ENCODE measurements at places on chromosomes 4 and X. TPM values are rescaled to one million over a fixed set of nuclear protein-coding genes. Genes with fewer than 3 reads are reported as not detected.

GRCh38 chr4:5078009-5078408 lies 26.7 kb downstream of the STK32B start:
- no peaks in the 10 kb centered on the region for H3K27me3 ChIP-seq
- H3K36me3 ChIP-seq: no peaks in the 10 kb centered on the region
- H3K27ac ChIP-seq: no peak overlapping the region
- no peak overlapping the region for H3K4me3 ChIP-seq
- no peaks in the 10 kb centered on the region for H3K4me1 ChIP-seq

DNA sequence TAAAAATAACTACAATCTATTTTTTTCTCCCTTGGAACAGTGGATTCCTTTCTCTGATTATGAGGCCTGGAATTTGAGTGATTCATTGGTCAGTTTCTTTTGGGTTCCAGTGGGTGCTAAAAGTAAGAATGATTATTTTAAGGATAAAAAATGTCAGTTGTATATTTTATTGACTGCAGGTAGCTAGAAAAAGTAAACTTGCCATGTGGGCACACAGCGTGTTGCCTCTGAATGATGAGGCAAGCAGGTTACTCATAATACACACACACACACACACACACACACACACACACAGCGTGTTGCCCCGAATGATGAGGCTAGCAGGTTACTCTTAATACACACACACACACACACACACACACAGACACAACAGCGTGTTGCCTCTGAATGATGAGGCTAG lies 13.8 kb downstream of the GALNT7 start:
- no peak for DNase-seq
- no peaks in the 10 kb centered on the region for H3K36me3 ChIP-seq
- H3K27ac ChIP-seq: no peak overlapping the region
- H3K4me3 ChIP-seq: no peak overlapping the region

DNA sequence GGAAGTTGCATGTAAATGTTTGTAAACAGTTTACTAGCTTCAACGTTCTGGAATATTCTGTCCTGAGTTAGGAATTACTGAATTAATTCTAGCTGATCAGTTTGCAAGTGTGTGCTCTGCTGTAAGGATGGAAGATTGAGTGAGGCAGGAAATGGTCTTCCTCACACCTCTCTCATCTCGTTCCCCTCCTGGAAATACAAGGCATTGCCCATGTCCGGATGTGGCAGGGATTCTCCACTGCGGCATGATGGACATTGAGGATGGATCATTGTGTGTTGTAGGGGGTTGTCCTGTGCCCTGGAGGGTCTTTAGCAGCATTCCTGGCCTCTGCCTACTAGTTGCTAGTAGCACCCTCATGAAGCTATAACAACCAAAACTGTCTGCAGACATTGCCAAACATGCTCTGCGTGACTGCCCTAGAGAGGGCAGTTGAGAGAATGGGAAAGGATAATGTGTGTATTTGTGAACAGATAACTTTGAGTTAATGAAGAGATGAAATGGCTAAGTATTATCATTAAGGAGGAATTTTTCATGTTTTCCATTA lies 12.6 kb downstream of the CA5B start:
- DNase-seq: no peak
- no peaks in the 10 kb centered on the region for H3K36me3 ChIP-seq
- no peaks in the 10 kb centered on the region for H3K4me1 ChIP-seq
- H3K27ac ChIP-seq: peak overlapping the region; percentile 64
- no peak overlapping the region for H3K4me3 ChIP-seq

DNA sequence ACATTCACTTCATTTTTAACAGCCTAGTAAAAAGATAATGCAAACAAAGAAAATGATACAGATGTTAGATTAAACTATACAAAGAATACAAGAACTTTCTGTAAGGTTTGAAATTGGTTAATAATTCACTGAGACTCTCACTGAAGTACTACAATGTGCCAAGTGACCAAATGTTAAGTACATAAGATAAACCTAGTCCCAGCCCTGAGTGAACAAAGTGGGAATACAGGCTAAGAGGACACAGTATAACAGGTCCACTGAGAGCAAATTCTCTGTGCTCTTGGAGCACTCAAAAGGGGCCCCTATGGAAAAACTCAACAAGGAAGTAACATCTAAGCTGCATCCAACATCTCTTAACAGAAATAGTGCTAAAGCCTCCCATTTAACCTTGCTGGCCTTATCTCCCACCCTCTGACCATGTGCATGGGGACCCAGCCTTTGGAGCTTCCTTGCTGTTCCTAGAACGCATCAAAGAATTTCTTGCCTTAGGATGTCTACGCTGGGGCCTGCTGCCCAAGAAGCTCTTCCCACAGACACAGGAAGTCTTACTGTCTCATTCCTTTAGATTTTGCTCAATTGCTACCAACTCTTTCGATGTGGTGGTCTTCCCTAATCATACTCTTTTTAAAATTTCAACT lies 113.4 kb downstream of the ZAR1 start:
- no peak for DNase-seq
- no peaks in the 10 kb centered on the region for H3K27me3 ChIP-seq
- no peak overlapping the region for H3K4me3 ChIP-seq
- H3K36me3 ChIP-seq: peaks cover 12% of the 10 kb centered on the region

DNA sequence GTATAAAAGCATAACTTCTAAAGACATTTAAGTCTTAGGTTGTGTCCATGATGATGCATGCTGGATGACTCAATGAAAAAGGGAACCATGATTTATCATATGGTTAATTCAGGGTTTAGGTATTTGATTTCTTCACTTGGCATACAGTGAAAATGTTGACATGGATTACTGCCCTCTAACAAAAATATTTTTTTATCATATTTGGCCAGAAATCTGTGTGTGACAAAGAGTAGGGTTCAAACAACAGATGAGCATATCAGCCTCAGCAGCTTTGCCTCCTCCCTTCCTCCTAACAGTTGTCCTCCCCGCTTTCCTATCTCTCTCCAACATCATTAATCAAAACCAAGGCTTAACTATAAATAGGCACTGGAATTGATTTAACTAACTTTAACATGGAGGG lies 46.3 kb downstream of the ARHGAP6 start:
- no peak overlapping the region for H3K27ac ChIP-seq
- H3K36me3 ChIP-seq: no peaks in the 10 kb centered on the region
- no peaks in the 10 kb centered on the region for H3K27me3 ChIP-seq
- DNase-seq: no peak
- no peak overlapping the region for H3K4me3 ChIP-seq

DNA sequence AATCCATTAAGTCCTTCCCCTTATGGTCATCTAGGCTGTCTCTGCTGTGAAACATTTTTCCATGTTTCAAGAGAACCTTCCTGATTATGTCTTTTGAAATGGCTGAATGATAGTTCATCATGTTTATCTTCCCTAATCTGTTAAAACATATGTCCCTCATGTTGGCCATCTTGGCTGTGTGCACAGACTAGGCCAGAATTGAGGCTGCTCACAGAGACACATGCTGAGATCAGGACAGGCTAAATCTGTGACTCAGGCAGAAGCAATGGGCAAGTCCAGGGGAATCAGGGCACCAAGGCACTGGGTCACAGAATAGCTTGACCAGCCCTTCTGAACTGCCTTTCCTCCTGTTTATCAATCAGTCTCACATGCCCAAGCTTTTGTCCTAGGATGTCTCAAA lies 78.3 kb downstream of the FHDC1 start:
- no peaks in the 10 kb centered on the region for H3K27me3 ChIP-seq
- no peak overlapping the region for H3K4me3 ChIP-seq
- H3K36me3 ChIP-seq: no peaks in the 10 kb centered on the region
- peak; percentile 30 for DNase-seq

GRCh38 chr4:17690135-17690534 lies 75.7 kb downstream of the MED28 start:
- H3K27me3 ChIP-seq: no peaks in the 10 kb centered on the region
- H3K4me3 ChIP-seq: no peak overlapping the region
- DNase-seq: no peak
- H3K27ac ChIP-seq: no peak overlapping the region
- H3K36me3 ChIP-seq: no peaks in the 10 kb centered on the region
- H3K4me1 ChIP-seq: no peaks in the 10 kb centered on the region

GRCh38 chrX:21481761-21482160 lies 107.5 kb downstream of the CNKSR2 start:
- no peak for DNase-seq
- H3K4me1 ChIP-seq: no peaks in the 10 kb centered on the region
- H3K36me3 ChIP-seq: no peaks in the 10 kb centered on the region
- H3K27ac ChIP-seq: no peak overlapping the region
- H3K4me3 ChIP-seq: no peak overlapping the region

GRCh38 chr4:183202523-183202922 lies 103.5 kb downstream of the WWC2 start:
- H3K36me3 ChIP-seq: no peaks in the 10 kb centered on the region
- DNase-seq: no peak
- H3K27me3 ChIP-seq: no peaks in the 10 kb centered on the region
- H3K4me1 ChIP-seq: no peaks in the 10 kb centered on the region
- H3K27ac ChIP-seq: no peak overlapping the region

DNA sequence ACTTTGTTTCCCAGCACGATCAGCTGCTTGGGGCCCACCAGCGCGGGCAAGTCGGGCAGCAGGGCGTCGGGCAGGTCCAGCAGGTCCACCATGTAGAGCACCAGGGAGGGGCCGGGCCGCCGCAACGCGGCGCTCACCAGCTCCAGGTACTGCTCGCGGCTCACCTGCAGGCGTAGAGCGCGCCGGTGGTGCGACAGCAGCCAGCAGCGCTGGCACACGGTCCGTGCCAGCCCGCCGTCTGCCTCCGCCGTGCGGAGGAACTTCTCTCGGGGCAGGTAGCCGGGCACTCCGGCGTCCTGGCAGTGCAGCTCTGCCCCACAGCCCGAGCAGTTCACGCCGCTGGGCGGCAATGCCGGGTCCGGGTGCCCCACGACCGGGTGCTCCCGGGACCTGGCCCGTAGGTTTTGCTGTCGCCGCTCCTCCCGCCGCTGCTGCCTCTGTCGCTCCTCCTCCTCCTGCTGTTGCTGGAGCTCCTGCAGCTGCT lies 527 bp downstream of the NOA1 start:
- H3K4me3 ChIP-seq: peak overlapping the region; percentile 64
- H3K36me3 ChIP-seq: peaks cover 30% of the 10 kb centered on the region
- H3K4me1 ChIP-seq: no peaks in the 10 kb centered on the region
- no peaks in the 10 kb centered on the region for H3K27me3 ChIP-seq
- peak; percentile 77 for DNase-seq

GRCh38 chr4:4558881-4559280 lies 17.0 kb upstream of the STX18 start:
- H3K4me1 ChIP-seq: no peaks in the 10 kb centered on the region
- H3K4me3 ChIP-seq: no peak overlapping the region
- H3K27ac ChIP-seq: no peak overlapping the region
- no peaks in the 10 kb centered on the region for H3K36me3 ChIP-seq
- H3K27me3 ChIP-seq: no peaks in the 10 kb centered on the region
- DNase-seq: no peak

DNA sequence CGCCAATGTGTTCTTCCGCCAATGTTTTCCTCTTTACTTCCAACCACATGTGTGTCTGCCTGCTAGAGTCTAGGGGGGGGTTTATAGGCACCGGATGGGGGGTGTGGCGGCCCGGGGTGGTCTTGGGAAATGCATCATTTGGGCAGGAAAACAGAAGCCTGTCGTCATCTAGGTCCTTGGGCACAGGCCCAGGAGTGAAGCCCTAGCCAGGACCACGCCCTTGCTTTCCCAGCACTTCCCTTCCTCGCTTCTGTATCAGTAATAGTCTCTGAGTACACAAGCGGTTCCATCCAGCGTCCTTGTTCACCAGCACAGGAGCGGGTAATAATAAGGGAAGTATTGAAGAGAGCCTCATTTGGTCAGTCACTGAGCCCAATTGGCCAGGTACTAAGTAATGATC lies 74.5 kb downstream of the QDPR start:
- H3K27me3 ChIP-seq: no peaks in the 10 kb centered on the region
- H3K36me3 ChIP-seq: no peaks in the 10 kb centered on the region
- DNase-seq: no peak
- no peaks in the 10 kb centered on the region for H3K4me1 ChIP-seq

GRCh38 chrX:67523002-67523681 lies 20.7 kb upstream of the AR start:
- H3K27ac ChIP-seq: no peak overlapping the region
- H3K4me1 ChIP-seq: no peaks in the 10 kb centered on the region
- no peaks in the 10 kb centered on the region for H3K36me3 ChIP-seq

DNA sequence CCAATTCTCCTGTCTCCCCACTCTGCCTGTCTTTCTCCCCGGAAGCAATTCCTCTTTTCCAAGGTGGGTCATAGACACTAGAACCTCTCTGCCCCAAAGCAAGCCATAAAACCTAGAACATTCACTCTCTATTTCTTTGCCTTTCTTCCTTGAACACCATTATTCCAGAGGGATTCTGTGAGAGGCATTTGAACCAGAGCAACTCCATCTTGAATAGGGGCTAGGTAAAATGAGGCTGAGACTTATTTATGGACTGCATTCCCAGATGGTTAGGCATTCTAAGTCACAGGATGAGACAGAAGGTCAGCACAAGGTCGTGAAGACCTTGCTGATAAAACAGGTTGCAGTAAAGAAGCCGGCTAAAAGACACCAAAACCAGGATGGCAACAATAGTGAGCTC lies 13.7 kb upstream of the GPAT3 start:
- DNase-seq: no peak
- H3K4me1 ChIP-seq: no peaks in the 10 kb centered on the region
- no peaks in the 10 kb centered on the region for H3K27me3 ChIP-seq

DNA sequence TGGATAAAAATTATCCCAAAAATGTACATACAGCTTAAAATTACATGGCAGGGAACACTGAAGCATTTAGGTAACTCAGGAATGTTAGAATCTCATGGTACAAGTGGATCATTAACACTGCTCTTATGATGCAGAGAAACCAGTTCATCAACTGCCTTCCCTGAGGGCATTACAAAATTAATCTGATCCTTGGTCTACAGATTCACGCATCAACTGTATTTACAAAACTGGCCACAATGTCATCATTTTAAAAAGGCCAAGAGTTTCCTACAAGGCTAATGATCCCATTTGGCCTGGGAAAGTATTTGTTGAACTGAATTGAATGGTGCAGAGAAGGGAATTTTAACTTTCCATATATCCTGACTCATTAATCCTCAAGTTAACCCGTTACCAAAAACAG lies 84.6 kb downstream of the TSPAN5 start:
- no peak for DNase-seq
- no peaks in the 10 kb centered on the region for H3K4me1 ChIP-seq
- H3K4me3 ChIP-seq: no peak overlapping the region
- no peaks in the 10 kb centered on the region for H3K27me3 ChIP-seq
- no peaks in the 10 kb centered on the region for H3K36me3 ChIP-seq
- no peak overlapping the region for H3K27ac ChIP-seq

GRCh38 chrX:20397587-20397986 lies 130.9 kb upstream of the RPS6KA3 start:
- DNase-seq: no peak
- no peak overlapping the region for H3K4me3 ChIP-seq
- H3K4me1 ChIP-seq: no peaks in the 10 kb centered on the region
- H3K27ac ChIP-seq: no peak overlapping the region

DNA sequence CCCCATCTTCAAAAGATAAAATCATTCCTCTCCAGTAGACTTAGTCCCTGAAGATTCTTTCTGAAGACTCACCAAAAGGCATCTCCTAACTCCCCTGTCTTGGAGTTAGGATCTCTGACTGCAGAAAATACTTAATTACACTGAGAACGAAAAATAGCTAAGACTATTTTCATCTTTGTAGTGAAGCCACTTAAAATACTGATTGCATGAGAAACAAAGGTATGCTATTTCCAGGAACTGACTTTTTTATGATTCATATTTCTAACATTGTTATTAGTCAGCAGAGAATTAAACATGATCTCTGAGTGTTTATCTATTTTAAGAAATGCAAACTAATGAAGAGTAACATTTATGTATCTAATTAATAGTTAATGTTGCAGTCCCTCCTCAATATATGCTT lies 71.8 kb upstream of the NR3C2 start:
- H3K4me1 ChIP-seq: no peaks in the 10 kb centered on the region
- no peak overlapping the region for H3K4me3 ChIP-seq
- no peak for DNase-seq
- H3K36me3 ChIP-seq: no peaks in the 10 kb centered on the region

Gene DSPP
- total RNA-seq: not detected

Gene FAM47A
- not detected for total RNA-seq

Gene SHROOM4
- 9.5 TPM for total RNA-seq

Gene IL2RG
- 222 TPM for total RNA-seq

All from Peyer's patch (tissue), 4 donors.